ENCODE measurements at places on chromosomes 7 and 10. TPM values are rescaled to one million over a fixed set of nuclear protein-coding genes. Genes with fewer than 3 reads are reported as not detected.

CYREN gene
- 38.1 TPM for total RNA-seq

MICU1 gene
- total RNA-seq, result 39.9 TPM

TLX1 gene
- 31.0 TPM for total RNA-seq

CARD11 gene
- 3.9 TPM for total RNA-seq

LIPF gene
- not detected for total RNA-seq

ELN gene
- 44.8 TPM for total RNA-seq

CHST15 gene
- total RNA-seq, result 148 TPM

AFAP1L2 gene
- 0.77 TPM for total RNA-seq

CNTNAP2 gene
- total RNA-seq, result 5.4 TPM

CYP3A4 gene
- not detected for total RNA-seq

HSPA12A gene
- 2.8 TPM for total RNA-seq

DNA sequence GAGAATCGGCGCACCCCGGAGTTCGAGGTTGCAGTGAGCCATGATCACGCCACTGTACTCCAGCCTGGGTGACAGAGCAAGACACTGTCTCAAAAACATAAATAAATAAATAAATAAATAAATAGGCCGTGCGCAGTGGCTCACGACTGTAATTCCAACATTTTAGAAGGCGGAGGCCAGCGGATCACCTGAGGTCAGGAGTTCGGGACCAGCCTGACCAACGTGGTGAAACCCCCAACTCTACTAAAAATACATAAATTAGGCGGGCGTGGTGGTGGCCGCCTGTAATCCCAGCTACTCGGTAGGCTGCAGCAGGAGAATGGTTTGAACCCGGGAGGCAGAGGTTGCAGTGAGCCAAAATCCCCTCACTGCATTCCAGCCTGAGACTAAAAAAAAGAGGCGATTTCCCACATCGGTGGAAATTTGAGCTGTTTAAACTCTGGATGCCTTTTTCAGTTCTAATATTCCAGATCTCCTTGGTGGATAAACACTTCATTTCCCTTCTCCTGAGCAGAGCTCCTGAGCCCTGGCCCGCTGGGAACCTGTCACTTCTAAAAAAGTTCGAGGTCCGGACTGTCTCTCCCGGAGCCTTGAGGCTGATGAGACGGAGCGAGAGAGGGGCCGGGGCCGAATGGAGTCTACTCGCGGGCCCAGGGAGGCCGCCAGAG is 2.0 kb upstream of the NFKB2 start:
- DNase-seq, result no peak
- H3K4me3 ChIP-seq, result peak overlapping the region; percentile 87
- H3K4me1 ChIP-seq, result peaks cover 5% of the 10 kb centered on the region

DNA sequence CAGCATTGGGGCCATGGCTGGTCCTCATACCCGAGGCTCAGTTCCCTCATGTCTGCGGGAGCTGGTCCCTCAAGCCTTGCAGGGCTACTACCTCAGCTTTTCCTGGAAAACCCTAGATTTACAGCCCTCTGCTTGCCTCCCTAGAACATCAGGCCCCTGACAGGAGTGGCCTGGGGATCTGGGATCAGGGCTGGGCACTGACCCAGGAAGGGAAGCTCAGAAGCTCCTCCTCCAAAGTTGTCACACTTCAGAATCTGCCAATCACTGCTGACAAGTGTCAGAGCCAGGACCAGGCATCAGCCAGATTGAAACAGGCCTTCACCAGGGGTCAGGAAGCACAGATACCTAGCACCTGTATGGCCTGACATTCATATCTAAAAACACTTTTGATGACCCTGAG is 115.2 kb downstream of the GRID1 start:
- no peak for DNase-seq
- peaks cover 9% of the 10 kb centered on the region for H3K27me3 ChIP-seq
- peaks cover 5% of the 10 kb centered on the region for H3K36me3 ChIP-seq
- H3K4me3 ChIP-seq, result no peak overlapping the region
- H3K27ac ChIP-seq, result no peak overlapping the region

GRCh38 chr7:985915-986741 is 3.1 kb downstream of the CYP2W1 start:
- peaks cover 2% of the 10 kb centered on the region for H3K4me1 ChIP-seq
- H3K27ac ChIP-seq, result no peak overlapping the region
- DNase-seq, result no peak
- H3K4me3 ChIP-seq, result no peak overlapping the region
- no peaks in the 10 kb centered on the region for H3K36me3 ChIP-seq
- H3K27me3 ChIP-seq, result peaks cover 6% of the 10 kb centered on the region

GRCh38 chr10:13939391-13939790 is 352.6 kb downstream of the PRPF18 start:
- H3K27ac ChIP-seq, result no peak overlapping the region
- H3K36me3 ChIP-seq, result peaks cover 7% of the 10 kb centered on the region
- DNase-seq, result no peak

DNA sequence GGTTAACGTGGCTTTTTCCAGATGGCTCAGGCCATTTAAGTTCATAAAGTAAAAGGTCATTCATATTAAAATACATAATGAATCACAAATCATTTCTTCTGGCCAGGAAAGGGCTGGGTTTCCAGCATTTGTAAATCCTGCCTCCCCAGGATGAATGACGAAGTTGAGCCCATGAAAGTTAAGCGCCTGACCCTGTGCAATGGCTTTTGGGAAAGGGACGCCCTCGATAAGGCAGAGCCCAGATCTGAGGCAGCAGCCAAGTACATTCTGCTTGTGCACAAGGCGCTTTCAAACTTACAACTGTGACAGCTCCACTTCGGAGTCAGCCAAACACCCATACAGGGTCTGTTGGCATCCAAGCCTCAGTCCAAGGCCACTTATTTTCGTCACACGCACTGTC is 2.8 kb downstream of the GIMAP6 start:
- DNase-seq, result no peak
- H3K36me3 ChIP-seq, result peaks cover 43% of the 10 kb centered on the region
- H3K27ac ChIP-seq, result no peak overlapping the region

GRCh38 chr7:102244601-102245000 is 42.1 kb upstream of the SH2B2 start:
- H3K4me1 ChIP-seq, result no peaks in the 10 kb centered on the region
- H3K36me3 ChIP-seq, result peaks cover 4% of the 10 kb centered on the region
- H3K27ac ChIP-seq, result no peak overlapping the region
- H3K27me3 ChIP-seq, result peaks cover 6% of the 10 kb centered on the region

DNA sequence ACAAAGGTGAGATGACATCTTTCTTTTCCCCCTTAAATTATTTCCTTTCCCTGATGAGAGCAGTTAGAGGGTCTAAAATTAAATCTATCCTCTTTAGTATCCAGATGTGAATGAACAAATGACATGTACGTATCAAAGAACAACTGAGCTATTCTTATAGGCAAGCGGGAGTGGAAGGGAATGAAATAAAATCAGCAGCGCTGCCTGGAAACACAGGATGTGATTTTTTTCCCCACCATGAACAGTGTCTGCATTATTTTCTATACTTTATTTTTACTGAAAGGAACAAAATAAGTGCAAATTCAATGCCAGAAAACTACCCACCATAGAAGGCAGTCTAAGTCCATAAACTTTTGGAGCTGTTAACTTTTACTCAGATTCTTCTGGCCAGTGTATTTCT is 40.6 kb downstream of the SLC26A4 start:
- no peaks in the 10 kb centered on the region for H3K36me3 ChIP-seq
- H3K4me3 ChIP-seq, result no peak overlapping the region
- peaks cover 4% of the 10 kb centered on the region for H3K4me1 ChIP-seq
- H3K27me3 ChIP-seq, result no peaks in the 10 kb centered on the region
- no peak for DNase-seq

GRCh38 chr7:29527505-29528108 is 36.0 kb upstream of the PRR15 start:
- H3K27ac ChIP-seq, result no peak overlapping the region
- DNase-seq, result no peak
- no peaks in the 10 kb centered on the region for H3K36me3 ChIP-seq
- no peaks in the 10 kb centered on the region for H3K4me1 ChIP-seq
- H3K4me3 ChIP-seq, result no peak overlapping the region

- H3K4me3 ChIP-seq, result peak overlapping the region; percentile 60
- peaks cover 12% of the 10 kb centered on the region for H3K4me1 ChIP-seq
- H3K36me3 ChIP-seq, result no peaks in the 10 kb centered on the region
- peaks cover 6% of the 10 kb centered on the region for H3K27me3 ChIP-seq
- DNase-seq, result no peak
These were observed 31.2 kb upstream of the TLX1 start for GRCh38 chr10:101099901-101100300.

DNA sequence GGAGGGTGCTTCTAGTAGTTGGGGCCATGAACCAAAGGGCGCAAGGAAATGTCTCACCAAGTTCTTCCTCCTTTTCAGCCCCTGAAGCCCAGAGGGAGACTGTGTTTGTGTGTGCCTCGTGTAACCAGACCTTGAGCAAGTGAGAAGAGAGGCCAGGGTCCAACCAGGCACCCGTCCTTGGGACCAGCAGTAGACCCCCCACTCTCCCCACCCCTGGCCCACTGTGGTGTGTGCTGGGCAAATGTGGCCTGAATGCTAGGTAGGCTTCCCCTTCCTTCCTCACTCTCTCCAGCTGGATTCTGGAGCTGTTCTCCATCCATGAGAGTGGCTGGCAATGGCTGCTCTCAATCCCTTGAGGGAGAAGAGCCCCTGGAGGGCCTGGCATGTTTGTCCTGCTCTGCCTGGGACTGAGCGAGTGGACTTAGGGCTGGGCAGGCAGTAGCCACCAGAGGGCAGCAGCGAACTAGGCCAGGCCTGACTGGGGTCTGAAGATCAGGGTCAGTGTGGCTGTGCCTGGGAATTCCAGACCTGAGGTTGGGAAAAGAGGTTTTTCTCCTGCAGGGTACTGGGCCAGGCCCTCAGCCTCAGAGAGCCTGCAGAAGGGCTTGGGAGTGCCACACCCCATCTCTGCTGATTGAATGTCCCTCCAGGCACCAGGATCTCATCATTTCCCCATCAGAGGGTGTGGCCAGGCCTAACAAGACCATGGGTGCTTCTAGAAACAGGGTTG is 12.5 kb downstream of the SFRP5 start:
- peak; percentile 88 for DNase-seq
- peaks cover 31% of the 10 kb centered on the region for H3K36me3 ChIP-seq
- H3K27ac ChIP-seq, result no peak overlapping the region
- no peak overlapping the region for H3K4me3 ChIP-seq
- peaks cover 2% of the 10 kb centered on the region for H3K27me3 ChIP-seq

- peaks cover 1% of the 10 kb centered on the region for H3K27me3 ChIP-seq
- H3K4me3 ChIP-seq, result no peak overlapping the region
- H3K36me3 ChIP-seq, result no peaks in the 10 kb centered on the region
- no peak overlapping the region for H3K27ac ChIP-seq
These were observed 195.5 kb upstream of the HPS1 start for GRCh38 chr10:98642281-98642680.

GRCh38 chr10:113616244-113617074 is 47.4 kb downstream of the NRAP start:
- no peak overlapping the region for H3K4me3 ChIP-seq
- peak; percentile 11 for DNase-seq
- H3K4me1 ChIP-seq, result peaks cover 21% of the 10 kb centered on the region
- H3K27me3 ChIP-seq, result peaks cover 3% of the 10 kb centered on the region
- H3K36me3 ChIP-seq, result no peaks in the 10 kb centered on the region

GRCh38 chr7:81112731-81113130 is 193.9 kb upstream of the SEMA3C start:
- DNase-seq, result no peak
- no peak overlapping the region for H3K4me3 ChIP-seq
- peaks cover 9% of the 10 kb centered on the region for H3K4me1 ChIP-seq
- no peak overlapping the region for H3K27ac ChIP-seq
- no peaks in the 10 kb centered on the region for H3K36me3 ChIP-seq

DNA sequence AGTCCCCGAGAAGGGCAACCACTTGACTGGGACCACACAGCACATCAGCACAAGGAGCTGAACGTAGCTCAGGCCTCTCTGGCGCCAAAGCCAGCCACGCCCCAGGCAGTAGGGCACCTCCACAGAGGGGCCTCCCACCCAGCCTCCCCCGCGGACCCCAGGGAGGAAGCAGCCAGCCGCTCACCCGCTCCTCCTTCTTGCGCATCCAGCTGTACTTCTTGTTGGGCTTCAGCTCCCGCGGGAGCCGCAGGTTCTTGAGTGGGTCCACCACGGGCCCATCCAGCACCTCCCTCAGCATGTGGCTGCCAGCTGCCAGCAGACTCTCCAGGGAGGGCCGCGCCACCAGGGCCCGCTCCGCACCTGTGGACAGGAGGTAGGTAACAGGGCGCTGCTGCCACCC is 61.2 kb downstream of the TNRC18 start:
- H3K36me3 ChIP-seq, result peaks cover 27% of the 10 kb centered on the region
- peaks cover 2% of the 10 kb centered on the region for H3K27me3 ChIP-seq
- H3K4me1 ChIP-seq, result peaks cover 3% of the 10 kb centered on the region
- DNase-seq, result no peak

- no peaks in the 10 kb centered on the region for H3K36me3 ChIP-seq
- peaks cover 7% of the 10 kb centered on the region for H3K27me3 ChIP-seq
- no peak overlapping the region for H3K4me3 ChIP-seq
- no peak for DNase-seq
These were observed 128.5 kb upstream of the TNRC18 start for GRCh38 chr7:5552123-5552522.

- peaks cover 31% of the 10 kb centered on the region for H3K36me3 ChIP-seq
- DNase-seq, result no peak
- peaks cover 66% of the 10 kb centered on the region for H3K4me1 ChIP-seq
- peaks cover 15% of the 10 kb centered on the region for H3K27me3 ChIP-seq
- peak overlapping the region; percentile 20 for H3K27ac ChIP-seq
- H3K4me3 ChIP-seq, result no peak overlapping the region
These were observed 26.7 kb downstream of the GNA12 start for GRCh38 chr7:2817456-2817855.

GRCh38 chr7:100212631-100213286 is 7.0 kb upstream of the PVRIG start:
- no peak overlapping the region for H3K27ac ChIP-seq
- H3K4me1 ChIP-seq, result peaks cover 7% of the 10 kb centered on the region
- peaks cover 9% of the 10 kb centered on the region for H3K27me3 ChIP-seq
- no peak for DNase-seq

- no peak overlapping the region for H3K27ac ChIP-seq
- no peak for DNase-seq
- no peaks in the 10 kb centered on the region for H3K36me3 ChIP-seq
- no peaks in the 10 kb centered on the region for H3K4me1 ChIP-seq
- no peak overlapping the region for H3K4me3 ChIP-seq
- H3K27me3 ChIP-seq, result peaks cover 5% of the 10 kb centered on the region
These were observed 598.6 kb downstream of the SH2D4B start for GRCh38 chr10:81136261-81136660.

GRCh38 chr7:101705331-101705730 is 76.2 kb upstream of the MYL10 start:
- no peaks in the 10 kb centered on the region for H3K27me3 ChIP-seq
- no peak overlapping the region for H3K4me3 ChIP-seq
- H3K36me3 ChIP-seq, result no peaks in the 10 kb centered on the region
- no peak for DNase-seq
- H3K4me1 ChIP-seq, result no peaks in the 10 kb centered on the region

- peaks cover 26% of the 10 kb centered on the region for H3K27me3 ChIP-seq
- H3K36me3 ChIP-seq, result peaks cover 30% of the 10 kb centered on the region
- no peak overlapping the region for H3K4me3 ChIP-seq
These were observed 31.7 kb downstream of the ZNF775 start for GRCh38 chr7:150410680-150411346.

Measured in endothelial cell (in vitro differentiated cells).